Glomerular endothelial cell (primary cell): ENCODE measurements at places on chromosomes 11 and 22.
A peak's percentile ranks its signal among the peaks of the same experiment; 100 is the strongest.

GRCh38 chr22:48226026-48227013 lies 1463.9 kb downstream of the TBC1D22A start:
- DNase-seq = no peak

DNA sequence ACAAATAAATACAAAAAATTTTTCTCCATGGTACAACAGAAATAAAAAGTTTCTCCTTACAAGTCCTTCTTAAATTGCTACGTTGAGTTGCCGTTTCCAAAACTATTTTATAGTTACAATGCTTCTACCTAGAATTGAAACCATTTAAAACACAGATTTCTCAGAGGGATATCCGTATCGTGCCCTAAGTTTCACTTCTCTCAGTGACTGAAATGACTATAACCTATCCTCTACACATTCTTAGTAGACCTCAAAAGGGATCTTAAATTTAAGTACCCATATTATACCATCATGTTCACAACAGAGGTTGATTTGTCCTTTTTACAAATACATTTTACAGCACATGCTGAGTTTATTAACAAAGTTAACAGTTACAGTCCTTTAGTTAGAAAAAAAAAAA lies 44.1 kb downstream of the USP28 start:
- DNase-seq = no peak

- DNase-seq = no peak
Measured at GRCh38 chr11:134802116-134802515, 390.1 kb upstream of the B3GAT1 start.

- DNase-seq = no peak
Measured at GRCh38 chr11:2793701-2794045, 91.9 kb downstream of the CDKN1C start.

GRCh38 chr11:63641727-63642126 lies 27.5 kb upstream of the PLAAT3 start:
- no peak for DNase-seq

GRCh38 chr11:110338684-110339083 lies 42.3 kb upstream of the RDX start:
- no peak for DNase-seq

GRCh38 chr11:134063991-134064747 lies 4.7 kb upstream of the JAM3 start:
- DNase-seq = no peak

DNA sequence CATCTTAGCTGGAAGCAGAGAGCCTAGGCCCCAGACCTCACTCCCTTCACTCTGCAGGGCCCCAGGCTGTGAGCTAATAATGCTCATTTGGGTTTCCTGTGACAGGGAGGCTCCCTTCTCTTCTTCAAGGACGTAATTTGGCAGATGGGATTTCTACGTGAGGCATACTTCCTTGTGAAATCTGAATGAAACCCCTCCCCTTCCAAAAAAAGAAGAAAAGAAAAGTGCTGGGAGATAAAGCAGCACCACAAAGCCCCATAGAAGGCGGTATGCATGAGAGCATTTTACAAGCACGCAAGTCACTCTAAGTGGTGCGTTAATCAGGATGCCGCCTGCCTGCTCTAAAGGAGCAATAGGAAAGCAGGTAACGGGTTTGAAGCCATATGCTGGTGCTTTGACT lies 5.7 kb downstream of the P2RX3 start:
- DNase-seq = no peak

GRCh38 chr11:9820260-9820659 lies 156.4 kb downstream of the SWAP70 start:
- no peak for DNase-seq

DNA sequence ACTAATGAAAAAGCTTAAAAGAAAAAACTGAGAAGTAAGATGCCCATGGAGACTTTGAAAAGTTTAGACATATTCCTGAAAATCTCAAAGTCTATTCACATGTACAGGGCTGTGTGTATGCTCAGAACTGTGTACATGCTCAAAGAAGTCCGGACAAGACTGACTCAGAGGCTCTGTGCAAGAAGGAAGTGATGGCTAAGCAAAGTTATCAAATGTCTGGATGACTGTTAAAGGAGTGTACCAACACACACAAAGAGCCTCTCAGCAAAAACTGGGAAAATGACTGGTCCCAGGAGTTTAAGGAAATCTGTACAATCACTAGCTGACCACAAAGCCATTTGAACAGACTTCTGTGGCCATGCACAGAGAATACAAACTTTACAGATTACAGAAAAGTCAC lies 33.1 kb upstream of the ARHGAP32 start:
- peak; percentile 4 for DNase-seq

DNA sequence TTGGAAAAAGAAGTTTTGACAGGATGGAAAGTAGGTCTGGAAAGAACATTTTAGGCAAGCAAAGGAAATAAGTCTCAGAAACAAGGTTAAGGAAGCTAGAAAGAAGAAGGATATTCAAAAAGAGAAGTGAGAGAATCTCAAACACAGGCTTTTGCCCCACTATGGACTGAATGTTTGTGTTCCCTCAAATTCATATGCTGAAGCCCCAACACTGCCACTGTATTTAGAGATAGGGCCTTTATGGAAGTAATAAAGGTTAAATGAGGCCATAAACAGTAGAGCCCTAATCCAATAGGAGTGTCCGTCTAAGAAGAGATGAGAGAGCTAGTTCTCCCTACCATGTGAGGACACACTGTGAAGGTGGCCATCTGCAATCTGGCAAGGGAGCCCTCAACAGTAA lies 20.6 kb upstream of the RPS13 start:
- DNase-seq = no peak

- no peak for DNase-seq
Measured at GRCh38 chr11:123212406-123212805, 17.4 kb upstream of the CLMP start.

GRCh38 chr11:32353884-32354283 lies 81.5 kb downstream of the WT1 start:
- no peak for DNase-seq

DNA sequence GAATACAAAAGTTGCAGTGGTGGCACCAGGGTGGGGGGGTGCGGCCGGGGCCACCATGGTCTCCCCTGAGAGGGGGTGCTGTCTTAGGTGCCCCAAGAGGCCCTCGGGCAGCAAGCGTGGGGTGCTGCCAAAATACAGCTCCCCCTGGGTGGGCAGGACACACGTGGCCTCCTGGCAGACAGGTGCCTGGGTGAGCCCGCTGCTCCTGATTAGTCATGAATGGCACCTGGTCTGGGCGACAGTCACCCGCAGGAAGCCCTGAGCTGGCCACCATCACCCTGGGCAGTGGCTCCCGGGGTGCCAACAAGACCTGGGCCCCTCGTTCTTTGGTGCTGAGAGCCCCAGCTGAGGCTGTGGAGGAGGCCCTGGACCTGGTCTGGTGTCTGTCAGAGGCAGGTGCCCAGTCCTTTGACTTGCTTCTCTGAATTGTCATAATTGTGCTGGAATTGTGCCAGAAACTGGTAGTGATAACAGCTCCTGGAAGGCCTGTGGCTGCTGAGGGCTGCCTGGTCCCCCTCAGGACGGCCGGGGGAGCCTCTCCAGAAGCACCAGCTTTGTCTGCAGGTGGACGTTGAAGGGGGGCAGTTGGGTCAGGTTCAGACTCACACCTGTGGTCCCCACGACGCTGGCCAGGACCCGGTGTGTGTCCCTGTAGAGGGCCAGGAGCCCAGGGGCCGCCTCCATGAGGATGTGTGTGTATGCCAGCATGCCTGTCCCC lies 14.8 kb downstream of the ALG12 start:
- DNase-seq = no peak

DNA sequence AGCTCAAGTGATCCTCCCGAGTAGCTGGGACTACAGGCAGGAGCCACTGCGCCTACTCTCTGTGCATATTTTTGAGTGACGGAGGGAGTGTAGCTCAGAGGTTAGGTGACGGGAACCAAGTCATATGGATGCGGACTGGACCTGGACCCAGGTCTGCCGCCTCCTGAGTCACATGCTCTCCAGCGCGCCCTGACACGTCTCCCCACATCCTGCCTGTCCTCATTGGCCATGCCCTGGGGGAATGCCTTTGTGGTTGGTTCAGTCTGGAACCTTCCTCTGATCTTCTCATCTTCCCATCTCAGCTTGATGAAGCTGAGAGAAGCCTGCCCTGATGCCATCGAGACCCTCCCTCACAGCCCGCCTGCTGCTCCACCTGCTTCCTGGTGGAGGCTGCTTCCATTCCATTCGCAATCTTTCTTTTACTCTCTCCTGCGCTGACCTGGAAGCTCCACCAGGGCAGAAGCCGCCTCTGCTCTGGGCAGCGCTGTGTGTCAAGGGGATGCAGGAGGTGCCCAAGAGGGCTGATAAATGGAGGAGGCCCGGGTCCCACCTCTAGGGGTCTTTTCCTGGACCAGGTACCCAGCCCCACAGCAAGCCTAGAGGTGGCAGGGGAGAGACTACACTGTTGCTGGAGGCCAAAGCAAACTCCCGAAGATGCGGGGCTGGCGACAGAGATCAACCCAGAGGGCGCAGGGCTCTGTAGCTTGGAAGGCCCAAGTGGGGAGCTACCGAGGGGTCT lies 13.9 kb upstream of the BAIAP2L2 start:
- DNase-seq = no peak

GRCh38 chr11:60941371-60942119 lies 10.4 kb downstream of the SLC15A3 start:
- DNase-seq = no peak

DNA sequence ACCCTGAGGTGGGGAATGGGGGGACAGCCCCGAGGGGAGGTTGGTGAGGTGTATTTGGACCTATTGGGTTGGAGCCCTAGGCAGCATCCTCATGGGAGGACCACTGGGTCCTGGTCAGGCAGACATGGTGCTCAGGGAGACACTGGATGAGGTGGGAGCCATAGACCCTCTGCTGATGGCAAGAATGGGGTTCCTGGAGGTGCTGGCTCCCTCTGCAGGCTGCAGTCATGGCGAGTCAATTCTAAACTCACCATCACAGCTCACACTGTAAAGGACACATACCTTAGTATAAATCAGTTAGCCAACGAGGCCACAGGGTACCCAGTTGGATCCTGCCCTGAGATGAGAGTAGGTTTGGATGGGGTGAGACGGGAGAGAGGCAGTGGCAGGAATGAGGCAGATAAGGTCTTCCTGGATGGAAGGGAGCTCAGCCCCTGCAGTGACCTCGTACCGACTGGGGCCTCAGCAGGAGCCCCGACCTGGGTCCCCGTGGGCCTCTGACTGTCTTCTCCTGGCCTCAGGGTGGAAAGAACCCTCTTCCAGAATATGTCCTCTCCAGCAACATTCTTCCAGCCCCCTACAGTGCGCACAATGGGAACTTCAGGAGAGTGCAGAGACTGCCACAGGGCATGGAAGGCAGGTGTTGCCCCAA lies 1.7 kb upstream of the GAB4 start:
- DNase-seq = no peak

DNA sequence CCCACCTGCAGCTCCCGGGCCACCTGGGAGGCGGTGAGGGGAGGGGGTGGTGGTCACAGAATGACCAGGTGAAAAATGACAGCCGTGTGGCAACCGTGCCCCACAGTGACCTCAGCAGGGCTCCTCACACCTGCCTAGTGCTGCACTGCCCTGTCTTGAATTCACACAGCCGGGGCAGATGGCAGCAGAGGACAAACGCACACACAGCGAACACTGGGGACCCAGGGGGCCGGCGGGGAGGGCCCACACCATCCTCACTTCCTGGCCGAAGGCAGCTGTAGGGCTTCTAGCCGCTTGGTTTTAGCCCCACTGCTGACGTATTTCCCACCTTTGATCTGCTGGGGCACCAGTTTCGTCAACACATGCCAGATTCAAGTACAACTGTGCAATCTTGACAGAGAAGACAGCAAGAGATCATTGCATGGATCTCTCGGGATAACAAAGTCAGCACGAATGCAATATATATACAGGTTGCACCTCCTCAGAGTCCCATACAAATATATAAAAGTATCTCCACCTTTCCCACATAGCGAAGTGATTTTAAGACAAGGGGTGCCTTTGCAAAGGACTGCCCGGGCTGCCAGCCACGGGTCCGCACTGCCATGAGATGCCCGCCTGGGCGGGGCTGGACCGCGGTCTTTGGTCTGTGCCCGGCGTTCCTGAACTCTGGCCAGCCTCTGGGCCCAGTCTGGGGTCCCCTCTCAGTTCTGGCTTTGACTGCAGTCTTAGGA lies 26.9 kb downstream of the TRMU start:
- DNase-seq = no peak

- no peak for DNase-seq
Measured at GRCh38 chr11:108786281-108786990, 121.6 kb downstream of the DDX10 start.

- DNase-seq = no peak
Measured at GRCh38 chr11:121483805-121484480, 31.2 kb upstream of the SORL1-AS1 start.

DNA sequence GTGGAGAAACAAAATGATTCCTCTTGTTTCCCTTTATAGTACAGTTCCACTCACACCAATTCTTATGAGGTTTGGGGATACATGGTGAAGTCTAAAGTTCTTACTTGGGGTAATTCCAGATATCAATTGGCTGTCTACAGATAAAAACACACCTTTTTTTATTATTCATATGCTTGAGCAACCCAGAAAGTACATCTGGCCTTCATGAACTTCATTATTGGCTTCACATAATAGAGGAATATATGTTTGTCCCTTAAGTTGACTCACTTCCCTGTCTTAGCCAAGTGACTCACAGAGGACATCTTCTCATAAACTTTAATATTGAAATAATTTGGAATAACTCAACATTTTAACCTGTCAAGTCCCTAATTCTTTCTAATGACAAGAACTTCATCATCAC lies 36.3 kb upstream of the SOX6 start:
- no peak for DNase-seq

DNA sequence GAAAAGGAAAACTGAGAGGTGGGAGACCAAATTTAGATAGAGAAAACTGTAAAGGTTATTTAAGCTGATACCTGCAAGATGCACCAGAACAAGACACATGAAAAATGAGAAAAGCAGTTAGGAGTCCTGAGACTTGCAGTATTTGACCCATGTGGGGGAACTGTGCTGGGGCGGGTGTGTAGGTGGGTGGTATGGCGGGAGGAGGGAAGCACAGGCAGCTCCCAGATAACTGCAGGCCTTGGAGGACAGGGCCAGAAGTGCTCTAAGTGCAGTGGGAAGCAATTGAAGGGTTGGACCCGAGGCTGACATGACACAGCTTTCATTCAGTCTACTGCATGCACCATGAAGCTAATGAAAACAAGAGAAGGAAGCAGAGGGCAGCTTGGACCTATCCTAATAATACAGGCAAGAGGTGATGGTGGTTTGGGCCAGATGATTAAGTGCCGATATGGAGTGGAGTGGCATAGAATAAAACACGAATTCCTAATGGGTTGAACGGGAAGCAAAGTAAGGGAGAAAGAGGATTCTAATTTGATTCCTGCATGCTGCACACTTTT lies 48.0 kb upstream of the ANO3 start:
- DNase-seq = no peak

GRCh38 chr22:50660306-50660705 lies 12.3 kb upstream of the SHANK3 start:
- DNase-seq = no peak

GRCh38 chr11:8040921-8041285 lies 40.1 kb upstream of the TUB start:
- no peak for DNase-seq

DNA sequence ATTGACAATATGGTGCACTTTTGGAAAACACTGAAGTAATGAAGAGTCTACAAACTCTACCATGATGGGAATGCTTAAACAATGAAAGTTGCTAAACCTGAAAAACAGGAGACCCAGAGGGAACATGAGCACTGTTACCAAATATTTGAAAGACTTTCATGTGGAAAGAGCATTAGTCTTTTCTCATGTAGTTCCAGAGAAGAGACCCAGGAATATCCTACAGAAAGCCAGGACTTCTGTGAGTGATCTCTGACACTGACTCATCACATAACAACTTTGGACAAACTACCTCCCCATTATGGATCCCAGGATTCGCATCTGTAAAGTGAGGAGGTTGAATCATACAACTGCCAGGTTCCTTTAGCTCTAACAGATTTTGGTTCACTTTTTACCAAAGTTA lies 62.2 kb downstream of the FAM181B start:
- DNase-seq = no peak

GRCh38 chr22:39012533-39013511 lies 1.2 kb upstream of the APOBEC3C start:
- DNase-seq = no peak
